ENCODE measurements at places on chromosomes 2 and 18.

- no peak for DNase-seq
These were observed 206.3 kb downstream of the SEPTIN10 start for GRCh38 chr2:109407276-109408042.

GRCh38 chr2:7766978-7767565, 849.9 kb downstream of the RNF144A start:
- no peak for DNase-seq

- no peak for DNase-seq
These were observed 36.1 kb upstream of the ACYP2 start for GRCh38 chr2:54079331-54079730.

- peak; percentile 33 for DNase-seq
These were observed 283.9 kb upstream of the SIX2 start for GRCh38 chr2:45293182-45293581.

DNA sequence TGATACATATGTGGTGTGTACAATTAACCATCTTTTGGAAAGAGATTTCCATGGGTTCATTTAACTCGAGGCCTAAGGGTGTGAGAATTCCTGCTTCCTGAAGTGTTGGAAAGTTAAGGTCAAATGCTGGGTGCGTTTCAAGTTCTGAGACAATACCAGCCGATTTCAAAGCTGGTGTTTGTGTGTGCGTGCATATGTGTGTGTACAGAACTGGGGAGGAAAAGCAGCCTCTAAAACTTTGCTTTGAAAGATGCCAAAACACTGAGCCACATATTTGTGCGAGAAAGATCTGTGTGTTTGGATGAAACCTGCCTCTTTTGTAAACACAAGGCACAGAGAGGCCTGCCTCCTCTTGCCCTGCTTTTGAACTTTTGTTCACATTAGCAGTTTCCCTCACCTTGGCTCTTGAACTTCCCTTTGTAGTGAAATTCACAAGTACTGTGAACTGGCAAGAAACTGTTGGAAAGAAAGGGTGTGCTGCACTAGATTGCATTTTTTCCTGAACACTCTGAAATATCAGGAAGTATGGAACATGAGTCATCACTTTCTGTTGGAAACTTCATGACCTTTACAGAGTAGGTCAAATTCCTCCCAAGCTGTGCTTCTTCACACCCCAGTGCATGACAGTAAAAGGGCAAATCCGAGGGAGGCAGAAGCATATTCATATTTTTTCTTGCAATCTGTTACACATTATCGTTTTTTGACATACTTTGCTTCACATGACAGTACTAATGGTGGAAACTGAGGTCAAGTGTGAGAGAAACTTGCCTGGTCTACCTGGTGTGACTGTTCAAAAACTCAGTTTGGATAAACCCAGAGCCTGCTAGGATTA, 20.0 kb upstream of the CAVIN2 start:
- peak; percentile 97 for DNase-seq

Measured in fibroblast of skin of right quadriceps (primary cell).